ENCODE measurements at places on chromosomes 12 and 14.

DNA sequence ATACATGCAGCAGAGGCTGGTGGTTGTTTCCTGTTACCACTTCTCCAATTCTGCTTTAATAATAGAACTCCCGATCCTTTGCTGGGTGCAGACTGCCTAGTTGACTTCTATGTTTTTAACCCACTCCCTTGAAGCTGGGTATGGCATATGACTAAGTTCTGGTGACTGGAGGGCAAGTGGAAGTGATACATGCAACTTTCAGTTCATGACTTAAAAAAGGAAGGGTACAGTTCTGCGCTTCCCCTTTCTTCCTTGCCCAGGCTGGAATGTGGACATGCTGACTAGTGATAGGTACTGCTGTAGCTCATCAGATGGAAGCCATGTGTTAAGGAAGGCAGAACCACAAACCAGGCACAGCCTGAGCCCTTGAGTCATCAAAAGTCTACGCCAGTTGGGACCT is 2.4 kb upstream of the A2M start:
- no peak for DNase-seq

- no peak for DNase-seq
Measured at GRCh38 chr14:21197418-21198205, 41.7 kb upstream of the OR5AU1 start.

- DNase-seq = no peak
Measured at GRCh38 chr12:913919-914698, 35.4 kb downstream of the RAD52 start.

DNA sequence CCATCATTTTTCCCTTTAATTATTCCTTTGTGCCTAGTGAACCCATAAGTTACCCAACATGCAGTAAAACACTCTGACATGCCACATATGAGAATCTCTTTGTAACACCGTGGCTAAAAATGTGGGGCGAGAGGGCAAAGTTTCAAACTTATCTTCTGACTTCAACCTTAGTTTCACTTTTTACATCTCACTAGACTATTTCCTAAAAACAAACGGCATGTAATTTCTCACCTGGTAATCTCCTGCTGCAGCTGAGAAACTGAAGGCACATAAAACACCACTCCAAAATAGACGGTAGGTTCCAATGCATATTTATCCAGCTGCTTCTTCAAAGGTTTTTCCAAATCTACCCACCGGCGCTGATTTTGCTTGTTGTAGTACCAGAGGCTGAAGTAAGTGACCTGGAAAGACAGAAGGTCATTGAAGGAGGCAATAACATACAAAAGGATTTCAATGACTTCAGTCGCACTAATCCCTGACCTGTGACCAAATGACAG is 37.9 kb downstream of the PTPN21 start:
- DNase-seq = no peak

- DNase-seq = no peak
Measured at GRCh38 chr12:14366209-14367039, 942 bp downstream of the ATF7IP start.

DNA sequence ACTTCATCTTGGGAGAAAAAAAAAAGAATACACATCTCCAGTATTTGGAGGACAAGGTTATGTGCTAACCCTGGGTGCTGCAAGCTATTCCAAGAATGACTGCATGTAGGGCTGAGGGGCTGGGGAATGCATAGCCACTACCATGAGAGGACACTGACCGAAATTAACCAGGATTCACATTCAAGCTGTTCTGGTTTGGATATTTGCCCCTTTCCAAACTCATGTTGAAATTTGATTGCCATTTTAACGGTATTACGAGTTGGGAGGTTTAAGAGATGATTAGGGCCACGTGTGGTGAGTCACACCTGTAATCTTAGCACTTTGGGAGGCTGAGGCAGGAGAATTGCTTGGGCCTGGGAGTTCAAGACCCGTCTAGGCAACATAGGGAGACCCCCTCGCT is 18.5 kb upstream of the MARK3 start:
- DNase-seq = no peak

DNA sequence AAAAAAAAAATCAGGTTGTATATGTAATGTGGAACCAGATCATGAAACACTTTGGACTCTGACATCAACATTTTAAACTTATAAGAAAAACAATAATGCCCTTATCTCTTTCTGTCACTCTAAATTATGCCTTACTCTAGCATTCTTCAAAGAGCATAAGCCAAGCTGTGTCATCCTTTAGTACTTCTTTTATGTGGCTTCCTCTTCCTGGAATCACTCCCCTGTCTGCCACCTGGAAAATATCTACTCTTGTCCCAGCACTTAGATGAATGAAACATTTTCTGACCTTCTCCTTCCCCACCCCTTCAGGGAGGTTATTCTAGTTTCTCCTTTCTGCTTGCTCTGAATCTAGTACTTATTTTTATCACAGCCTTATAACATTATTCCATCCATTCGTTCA is 101.2 kb downstream of the CNTN1 start:
- no peak for DNase-seq

Measured in stimulated activated CD8-positive, alpha-beta memory T cell treated with anti-CD3 and anti-CD28 coated beads, Interleukin-4, amount 100 ng/mL, for 24 hours (primary cell).